Vagina (tissue), 2 donors: ENCODE measurements at places on chromosomes 4 and X. TPM values are rescaled to one million over a fixed set of nuclear protein-coding genes. Genes with fewer than 3 reads are reported as not detected.

GRCh38 chrX:120274958-120275357 is 24.3 kb downstream of the ZBTB33 start:
- DNase-seq: no peak
- H3K27ac ChIP-seq: no peak overlapping the region
- peaks cover under 1% of the 10 kb centered on the region for H3K4me1 ChIP-seq
- no peaks in the 10 kb centered on the region for H3K36me3 ChIP-seq

Gene ARHGEF6
- 16.2 TPM for total RNA-seq

DNA sequence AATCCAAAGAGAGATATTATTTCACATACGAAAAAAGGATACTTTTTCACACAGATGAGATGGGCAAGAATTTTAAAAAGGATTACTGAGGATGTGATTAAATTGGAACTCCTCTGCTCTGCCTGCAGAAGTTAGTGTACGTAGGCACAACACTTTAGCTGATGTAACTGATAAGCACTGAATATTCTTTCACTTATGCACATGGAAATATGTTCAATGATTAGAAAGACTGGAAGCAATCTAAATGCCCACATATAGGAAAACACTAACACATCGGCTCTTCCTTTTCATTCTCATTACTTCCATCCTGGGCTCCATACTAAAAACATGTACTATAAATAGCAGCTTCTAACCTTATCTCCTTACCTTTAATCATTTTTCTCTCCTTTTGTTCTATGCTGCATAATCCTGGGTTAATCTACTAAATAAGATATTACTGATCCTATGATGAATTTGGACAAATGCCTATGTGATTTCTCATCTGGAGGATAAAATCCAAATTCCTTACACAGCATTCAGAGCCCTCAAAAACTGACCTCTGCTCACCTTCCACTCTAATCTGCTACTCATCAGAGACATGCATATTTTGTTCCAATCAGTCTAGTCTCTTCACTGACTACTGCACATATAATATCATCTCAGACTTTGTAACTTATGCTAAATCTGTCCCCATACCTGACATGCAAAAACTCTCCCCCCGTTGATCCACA is 197.8 kb downstream of the PDGFC start:
- no peaks in the 10 kb centered on the region for H3K27me3 ChIP-seq
- no peak overlapping the region for H3K27ac ChIP-seq
- H3K4me3 ChIP-seq: no peak overlapping the region
- DNase-seq: no peak

- H3K27me3 ChIP-seq: no peaks in the 10 kb centered on the region
- no peaks in the 10 kb centered on the region for H3K4me1 ChIP-seq
- DNase-seq: no peak
- no peak overlapping the region for H3K4me3 ChIP-seq
Observed at GRCh38 chrX:153400146-153401132, 711 bp downstream of the PNMA6E start.

Gene PRDM8
- total RNA-seq: 15.0 TPM

- no peaks in the 10 kb centered on the region for H3K36me3 ChIP-seq
- DNase-seq: no peak
- H3K4me1 ChIP-seq: no peaks in the 10 kb centered on the region
- no peaks in the 10 kb centered on the region for H3K27me3 ChIP-seq
- no peak overlapping the region for H3K4me3 ChIP-seq
Observed at GRCh38 chr4:158259955-158260575, 49.8 kb downstream of the TMEM144 start.

GRCh38 chrX:125006704-125007103 is 313.0 kb upstream of the TEX13C start:
- no peak overlapping the region for H3K27ac ChIP-seq
- H3K27me3 ChIP-seq: no peaks in the 10 kb centered on the region
- no peaks in the 10 kb centered on the region for H3K36me3 ChIP-seq
- H3K4me3 ChIP-seq: no peak overlapping the region

Gene TMPRSS11A
- 26.0 TPM for total RNA-seq

Gene RBM47
- total RNA-seq: 61.1 TPM

DNA sequence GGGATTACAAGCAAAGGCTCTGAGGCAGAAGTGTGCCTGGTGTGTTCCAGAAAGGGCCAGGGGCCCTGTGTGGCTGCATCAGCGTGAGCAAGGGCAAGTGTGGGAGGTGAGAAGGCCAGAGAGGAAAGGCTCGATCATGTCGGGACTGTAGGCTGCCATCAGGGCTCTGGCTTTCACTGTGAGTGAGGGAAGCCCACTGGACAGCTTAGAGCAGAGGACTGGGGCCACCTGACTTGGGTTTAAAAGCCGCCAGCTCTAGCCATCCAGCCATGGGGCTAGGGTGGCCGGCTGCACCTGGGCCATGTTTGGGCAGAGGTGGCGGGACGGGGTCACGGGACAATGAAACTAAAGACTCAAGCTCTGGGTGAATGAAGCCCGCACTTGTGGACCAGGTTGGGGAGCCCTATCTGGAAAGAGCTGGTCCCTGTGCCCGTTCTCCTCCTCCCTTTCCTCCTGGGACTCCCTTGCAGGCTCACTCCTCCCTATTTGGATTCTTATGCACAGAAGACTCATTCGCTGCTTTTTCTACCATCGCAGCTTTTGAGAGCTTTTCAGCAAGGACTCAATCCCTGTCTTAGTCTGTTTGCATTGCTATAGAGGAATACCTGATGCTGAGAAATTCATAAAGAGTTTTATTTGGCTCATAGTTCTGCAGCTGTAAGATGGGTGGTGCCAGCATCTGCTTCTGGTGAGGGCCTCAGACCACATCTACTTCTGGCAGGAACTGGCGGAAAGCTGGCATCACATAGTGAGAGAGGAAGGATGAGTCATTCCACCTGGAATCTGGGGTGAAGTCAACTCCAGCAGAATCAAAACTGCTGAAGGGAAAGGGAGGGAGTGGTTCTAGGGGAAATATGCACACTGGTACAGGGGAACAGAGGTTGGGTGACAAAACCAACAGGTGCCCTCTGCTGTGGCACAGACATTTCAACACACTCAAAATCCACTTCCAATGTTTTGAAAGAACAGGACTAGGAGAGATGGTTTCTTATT is 15.3 kb downstream of the CTAG1B start:
- H3K4me3 ChIP-seq: no peak overlapping the region
- no peaks in the 10 kb centered on the region for H3K27me3 ChIP-seq
- no peak for DNase-seq
- H3K36me3 ChIP-seq: no peaks in the 10 kb centered on the region
- H3K27ac ChIP-seq: no peak overlapping the region
- no peaks in the 10 kb centered on the region for H3K4me1 ChIP-seq

- no peaks in the 10 kb centered on the region for H3K36me3 ChIP-seq
- H3K4me3 ChIP-seq: no peak overlapping the region
- no peaks in the 10 kb centered on the region for H3K4me1 ChIP-seq
Observed at GRCh38 chr4:168551211-168551610, 54.4 kb downstream of the PALLD start.

GRCh38 chrX:47217121-47217851 is 1.2 kb upstream of the CDK16 start:
- H3K4me1 ChIP-seq: peaks cover 34% of the 10 kb centered on the region
- H3K27me3 ChIP-seq: no peaks in the 10 kb centered on the region
- H3K4me3 ChIP-seq: peak overlapping the region; percentile 93
- DNase-seq: no peak
- no peaks in the 10 kb centered on the region for H3K36me3 ChIP-seq
- H3K27ac ChIP-seq: peak overlapping the region; percentile 92

- H3K27ac ChIP-seq: no peak overlapping the region
- no peak for DNase-seq
- H3K4me3 ChIP-seq: no peak overlapping the region
- H3K36me3 ChIP-seq: no peaks in the 10 kb centered on the region
- no peaks in the 10 kb centered on the region for H3K4me1 ChIP-seq
- H3K27me3 ChIP-seq: no peaks in the 10 kb centered on the region
Observed at GRCh38 chr4:22190855-22191254, 242.3 kb upstream of the KCNIP4 start.

GRCh38 chr4:16988814-16989213 is 90.4 kb upstream of the LDB2 start:
- no peaks in the 10 kb centered on the region for H3K36me3 ChIP-seq
- no peak for DNase-seq
- H3K27me3 ChIP-seq: no peaks in the 10 kb centered on the region
- no peak overlapping the region for H3K4me3 ChIP-seq
- no peaks in the 10 kb centered on the region for H3K4me1 ChIP-seq

Gene RHOXF1
- total RNA-seq: not detected

DNA sequence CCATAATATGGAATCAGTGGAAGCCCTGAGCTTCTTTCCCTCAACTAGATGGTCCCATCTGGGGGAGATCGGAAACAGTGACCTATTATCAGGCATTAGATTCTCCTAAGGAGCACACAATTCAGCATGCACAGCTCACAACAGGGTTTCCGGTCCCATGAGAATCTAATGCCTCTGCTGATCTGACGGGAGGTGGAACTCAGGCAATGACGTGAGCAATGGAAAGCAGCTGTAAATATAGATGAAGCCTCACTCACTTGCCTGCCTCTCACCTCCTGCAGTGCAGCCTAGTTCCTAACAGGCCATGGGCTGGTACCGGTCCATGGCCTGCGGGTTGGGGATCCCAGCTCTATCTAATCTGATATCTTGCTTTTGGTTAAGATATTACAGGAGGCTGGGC is 88.9 kb downstream of the COX7B2 start:
- DNase-seq: no peak
- no peak overlapping the region for H3K4me3 ChIP-seq
- no peaks in the 10 kb centered on the region for H3K36me3 ChIP-seq
- H3K27ac ChIP-seq: no peak overlapping the region

Gene EGF
- 0.74 TPM for total RNA-seq

- H3K36me3 ChIP-seq: no peaks in the 10 kb centered on the region
- no peak overlapping the region for H3K27ac ChIP-seq
- H3K4me3 ChIP-seq: no peak overlapping the region
- no peaks in the 10 kb centered on the region for H3K27me3 ChIP-seq
- H3K4me1 ChIP-seq: no peaks in the 10 kb centered on the region
Observed at GRCh38 chr4:177427192-177427591, 15.0 kb downstream of the AGA start.

Gene COL4A6
- total RNA-seq: 10.3 TPM

DNA sequence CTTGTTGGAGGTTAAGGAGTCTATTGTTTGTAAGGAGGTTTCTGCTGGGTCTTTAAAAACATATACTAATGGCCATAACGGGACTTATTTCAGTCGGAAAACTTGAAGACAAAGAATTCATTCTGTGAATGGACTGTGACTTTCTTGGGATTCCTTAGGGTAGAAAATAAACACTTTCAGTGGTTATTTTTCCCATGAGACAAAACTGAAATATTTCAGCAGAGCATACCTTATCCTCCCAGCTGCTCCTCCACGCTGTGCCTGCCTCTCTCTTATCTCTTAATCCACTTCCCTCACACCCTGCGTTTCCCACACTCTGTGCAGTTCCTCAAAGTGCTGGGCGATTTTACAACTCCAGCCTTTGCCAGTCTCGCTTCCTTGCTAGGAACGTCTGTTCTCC is 47.1 kb upstream of the SORBS2 start:
- H3K4me3 ChIP-seq: no peak overlapping the region
- no peak overlapping the region for H3K27ac ChIP-seq
- no peaks in the 10 kb centered on the region for H3K27me3 ChIP-seq
- DNase-seq: no peak

GRCh38 chrX:19772822-19773628 is 114.4 kb downstream of the SH3KBP1 start:
- no peaks in the 10 kb centered on the region for H3K27me3 ChIP-seq
- H3K4me3 ChIP-seq: no peak overlapping the region
- H3K36me3 ChIP-seq: no peaks in the 10 kb centered on the region
- DNase-seq: no peak
- peaks cover 7% of the 10 kb centered on the region for H3K4me1 ChIP-seq

Gene MAGEA2B
- total RNA-seq: not detected

- H3K27ac ChIP-seq: no peak overlapping the region
- peaks cover 5% of the 10 kb centered on the region for H3K36me3 ChIP-seq
- H3K27me3 ChIP-seq: no peaks in the 10 kb centered on the region
- DNase-seq: no peak
- H3K4me3 ChIP-seq: no peak overlapping the region
- peaks cover 50% of the 10 kb centered on the region for H3K4me1 ChIP-seq
Observed at GRCh38 chrX:47197526-47197925, 3.9 kb downstream of the UBA1 start.

Gene PNMA6F
- total RNA-seq: not detected

DNA sequence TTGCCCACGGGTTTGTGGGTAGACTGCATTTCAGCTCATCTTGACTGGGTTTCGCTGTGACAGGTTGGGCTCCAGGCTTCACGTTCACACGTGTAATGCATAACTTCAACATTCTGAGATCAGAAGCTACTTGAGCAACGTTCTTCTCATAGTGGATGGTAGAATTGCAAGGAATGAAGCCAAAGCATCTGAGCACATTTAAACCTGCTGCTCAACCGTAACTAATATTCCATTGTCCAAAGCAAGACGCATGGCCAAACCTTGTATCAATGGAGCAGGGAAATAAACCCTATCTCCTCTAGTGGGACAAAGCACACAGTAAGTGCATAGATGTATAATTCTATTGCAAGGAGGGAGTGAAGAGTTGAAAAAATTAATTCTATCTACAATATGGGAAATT is 86.5 kb upstream of the PTCHD1 start:
- no peak overlapping the region for H3K27ac ChIP-seq
- DNase-seq: no peak
- H3K27me3 ChIP-seq: no peaks in the 10 kb centered on the region
- H3K4me1 ChIP-seq: no peaks in the 10 kb centered on the region
- H3K36me3 ChIP-seq: no peaks in the 10 kb centered on the region

DNA sequence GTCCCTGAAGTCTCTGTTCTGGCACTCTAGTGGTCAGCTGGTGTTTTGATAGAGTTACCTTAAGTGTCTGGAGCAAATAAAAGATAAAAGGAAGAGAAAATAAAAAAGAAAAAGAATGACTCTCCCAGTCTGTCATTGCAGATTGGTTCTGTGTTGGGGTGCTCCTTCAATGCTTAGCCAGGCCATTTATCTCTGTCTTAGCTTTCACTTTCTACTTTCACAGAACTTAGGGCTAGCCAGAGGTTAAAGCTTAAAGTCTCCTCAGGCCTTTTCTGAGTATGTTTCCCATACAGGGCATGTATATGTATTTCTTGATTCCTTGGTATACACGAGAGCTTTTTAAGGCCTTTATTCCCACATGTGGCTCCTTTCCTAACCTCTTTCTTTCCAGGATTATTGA is 83.1 kb upstream of the TEX13D start:
- no peaks in the 10 kb centered on the region for H3K27me3 ChIP-seq
- H3K4me3 ChIP-seq: no peak overlapping the region
- H3K36me3 ChIP-seq: no peaks in the 10 kb centered on the region

Gene GAGE12J
- not detected for total RNA-seq

GRCh38 chrX:136032370-136032769 is 47.1 kb downstream of the SLC9A6 start:
- no peak overlapping the region for H3K4me3 ChIP-seq
- H3K27me3 ChIP-seq: no peaks in the 10 kb centered on the region
- H3K4me1 ChIP-seq: peaks cover 10% of the 10 kb centered on the region
- no peaks in the 10 kb centered on the region for H3K36me3 ChIP-seq

Gene SPANXN4
- not detected for total RNA-seq

Gene RGN
- 4.7 TPM for total RNA-seq
